Skin of body (tissue), 3 donors: ENCODE measurements at places on chromosomes 7 and 10. TPM values are rescaled to one million over a fixed set of nuclear protein-coding genes. Genes with fewer than 3 reads are reported as not detected.
A peak's percentile ranks its signal among the peaks of the same experiment; 100 is the strongest.

The NRP1 gene
- 108 TPM for total RNA-seq

GRCh38 chr7:29039821-29040578, 81.9 kb upstream of the TRIL start:
- peak; percentile 85 for DNase-seq

DNA sequence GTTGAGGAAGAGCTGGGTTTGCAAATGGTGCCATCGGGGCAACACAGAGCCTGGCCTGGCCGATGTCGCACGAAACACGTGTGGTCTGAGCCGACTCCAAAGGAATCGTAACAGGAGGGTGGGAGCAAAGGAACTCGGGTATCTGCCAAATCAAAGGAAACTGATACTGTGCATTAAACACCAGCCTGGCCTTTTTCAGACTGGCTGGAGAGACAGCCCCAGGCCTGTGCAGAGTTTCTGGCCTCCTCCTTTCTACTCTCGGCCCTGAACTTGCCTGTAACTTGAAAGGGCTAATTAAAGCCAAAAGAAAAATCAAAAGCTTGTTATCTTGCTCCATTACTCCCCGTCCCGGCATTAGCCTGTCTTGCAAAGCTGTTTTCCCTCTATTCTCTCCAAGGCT, 71.4 kb downstream of the PLXNA4 start:
- no peak for DNase-seq

The C10orf62 gene
- total RNA-seq: 0.20 TPM

DNA sequence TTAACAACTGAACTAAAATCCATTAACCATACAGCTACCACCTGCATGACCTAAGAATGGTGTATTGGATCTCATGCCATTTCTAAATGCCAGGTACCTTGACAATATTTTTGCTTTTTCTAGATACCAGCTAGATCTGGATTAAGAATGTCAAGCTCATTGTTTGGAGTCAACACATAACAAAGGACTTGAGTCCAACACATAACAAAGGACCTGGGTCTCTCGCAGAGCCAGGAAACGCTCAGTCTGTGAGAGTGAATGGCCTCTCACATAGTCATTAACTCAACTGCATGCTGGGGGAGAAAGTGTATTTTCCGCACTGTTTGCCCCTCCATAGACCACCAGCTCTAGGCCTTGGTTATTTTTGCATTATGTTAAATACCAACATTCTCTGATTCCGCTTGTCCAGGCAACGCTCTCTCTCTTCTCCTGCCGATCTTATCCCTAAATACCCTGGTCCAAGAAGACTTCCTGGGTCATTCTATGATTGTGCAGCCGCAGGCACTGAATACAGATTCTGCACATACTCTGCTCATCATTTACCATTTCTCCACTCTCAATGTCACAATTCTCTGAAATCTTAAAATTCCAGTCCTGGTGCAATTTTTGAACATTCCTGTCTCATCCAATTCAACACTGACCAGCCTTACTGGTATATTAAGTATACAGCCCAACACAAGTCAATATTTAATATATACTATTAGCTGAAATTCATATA, 31.2 kb downstream of the ITIH5 start:
- no peak for DNase-seq

The ECHDC3 gene
- total RNA-seq: 17.0 TPM
